ENCODE measurements at places on chromosomes 2 and 18. TPM values are rescaled to one million over a fixed set of nuclear protein-coding genes. Genes with fewer than 3 reads are reported as not detected.

DNA sequence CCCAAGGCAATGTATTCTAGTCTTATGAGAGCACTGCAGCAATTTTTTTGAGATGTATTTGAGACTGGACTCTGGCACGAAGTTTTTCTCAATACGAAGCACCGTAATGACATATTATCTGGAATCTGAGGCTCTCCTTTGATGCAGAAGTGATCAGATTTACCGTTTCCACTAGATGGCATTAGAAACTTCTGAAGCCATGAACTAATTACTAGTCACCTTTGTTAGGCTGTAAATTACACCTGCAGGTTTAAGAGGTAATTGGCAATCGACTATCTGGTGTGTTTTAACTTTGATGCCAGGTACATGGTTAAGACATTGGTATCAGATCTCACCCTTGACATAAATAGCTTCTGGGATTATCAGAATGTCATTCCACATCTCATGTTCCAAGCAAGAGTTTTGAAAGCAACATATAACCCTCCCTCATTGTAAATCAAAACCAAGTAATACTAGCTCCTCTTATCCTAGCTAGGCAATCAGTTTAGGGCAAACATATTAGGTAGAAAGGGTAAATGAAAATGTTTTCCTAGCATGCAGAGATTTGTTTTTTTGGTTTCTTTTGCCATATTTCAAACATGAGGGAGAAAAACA is 254.6 kb upstream of the SPRED2 start:
- no peaks in the 10 kb centered on the region for H3K4me1 ChIP-seq
- DNase-seq, result no peak
- no peaks in the 10 kb centered on the region for H3K27me3 ChIP-seq
- no peak overlapping the region for H3K4me3 ChIP-seq
- no peaks in the 10 kb centered on the region for H3K36me3 ChIP-seq

GRCh38 chr2:8357738-8358518 is 323.9 kb upstream of the ID2 start:
- DNase-seq, result no peak
- no peak overlapping the region for H3K27ac ChIP-seq
- H3K4me3 ChIP-seq, result no peak overlapping the region
- H3K36me3 ChIP-seq, result no peaks in the 10 kb centered on the region
- no peaks in the 10 kb centered on the region for H3K27me3 ChIP-seq
- no peaks in the 10 kb centered on the region for H3K4me1 ChIP-seq

UGT1A3 gene
- not detected for total RNA-seq

DNA sequence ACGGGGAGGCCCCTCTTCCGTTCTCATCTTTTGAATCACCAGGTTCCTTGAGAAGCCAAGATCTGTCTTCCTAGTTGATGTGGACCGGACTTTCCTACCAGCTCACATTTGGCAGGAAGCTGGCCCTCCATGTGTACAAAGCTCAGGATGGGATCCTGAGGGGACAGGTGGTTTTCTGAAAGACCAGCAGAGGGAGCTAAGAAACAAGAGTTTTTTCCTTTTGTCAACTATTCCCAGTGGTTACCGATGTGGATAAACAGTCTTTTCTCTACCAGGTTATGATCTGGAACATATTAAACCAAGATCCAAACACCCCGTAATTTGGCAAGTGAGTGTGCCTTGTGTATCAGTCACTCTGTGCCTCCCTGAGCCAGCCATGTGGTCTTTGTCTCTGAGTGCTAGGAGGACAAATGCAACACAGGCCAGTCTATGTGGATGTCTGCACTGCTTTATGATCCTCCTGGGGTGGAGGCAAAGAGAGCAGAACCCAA is 25.1 kb upstream of the ARHGAP25 start:
- peak; percentile 71 for DNase-seq
- H3K27ac ChIP-seq, result no peak overlapping the region
- H3K36me3 ChIP-seq, result no peaks in the 10 kb centered on the region
- no peak overlapping the region for H3K4me3 ChIP-seq
- no peaks in the 10 kb centered on the region for H3K27me3 ChIP-seq

GRCh38 chr2:27661371-27661770 is 2.0 kb downstream of the SUPT7L start:
- H3K36me3 ChIP-seq, result peaks cover 13% of the 10 kb centered on the region
- H3K4me3 ChIP-seq, result no peak overlapping the region
- H3K4me1 ChIP-seq, result peaks cover 11% of the 10 kb centered on the region
- H3K27me3 ChIP-seq, result no peaks in the 10 kb centered on the region

STAT1 gene
- 61.7 TPM for total RNA-seq

DNA sequence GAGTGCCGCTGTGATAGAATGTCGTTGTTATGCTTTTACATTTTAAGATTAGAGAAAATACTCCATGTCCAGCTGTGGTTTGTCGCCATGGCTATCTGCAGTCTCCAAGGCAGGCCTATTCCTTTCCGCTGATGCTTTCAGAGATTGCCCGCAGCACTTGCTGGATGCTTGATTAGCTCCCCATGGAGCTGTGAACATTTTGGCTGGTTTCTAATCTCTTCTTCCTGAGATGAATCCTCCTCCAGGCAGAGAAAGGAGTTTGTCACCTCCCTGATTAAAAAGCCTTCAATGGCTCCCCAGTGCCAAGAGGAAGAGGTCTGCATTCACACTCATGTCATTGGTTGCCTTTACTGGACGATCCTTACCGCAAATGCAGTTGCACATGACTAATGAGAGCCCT is 32.6 kb upstream of the LPIN1 start:
- no peaks in the 10 kb centered on the region for H3K4me1 ChIP-seq
- no peaks in the 10 kb centered on the region for H3K27me3 ChIP-seq
- H3K27ac ChIP-seq, result no peak overlapping the region
- no peaks in the 10 kb centered on the region for H3K36me3 ChIP-seq
- peak; percentile 14 for DNase-seq

NAT8 gene
- total RNA-seq, result not detected

DNA sequence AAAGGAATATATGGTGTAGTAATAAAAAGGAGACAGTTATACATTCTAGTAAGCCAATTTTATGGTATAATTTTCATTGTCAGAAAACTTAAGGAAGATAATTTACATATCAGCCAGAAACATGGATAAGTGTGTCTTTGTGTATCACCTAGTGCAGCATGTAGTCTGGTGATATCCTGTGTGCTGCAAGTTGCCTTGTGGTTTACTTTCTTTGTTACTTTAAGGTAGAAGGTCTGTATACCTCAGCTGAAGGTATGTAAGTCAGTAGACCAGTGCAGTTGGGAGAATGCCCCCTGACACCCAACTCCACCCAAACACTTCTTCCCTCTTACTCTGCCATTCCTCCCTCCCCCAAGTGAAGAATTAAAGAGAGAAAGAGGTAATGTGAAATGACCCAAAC is 11.0 kb downstream of the GORASP2 start:
- no peak overlapping the region for H3K4me3 ChIP-seq
- no peaks in the 10 kb centered on the region for H3K27me3 ChIP-seq
- H3K27ac ChIP-seq, result no peak overlapping the region
- H3K36me3 ChIP-seq, result no peaks in the 10 kb centered on the region
- no peaks in the 10 kb centered on the region for H3K4me1 ChIP-seq
- no peak for DNase-seq

- no peak overlapping the region for H3K27ac ChIP-seq
- no peaks in the 10 kb centered on the region for H3K27me3 ChIP-seq
- no peak for DNase-seq
Measured at GRCh38 chr2:44388877-44389276, 27.1 kb downstream of the CAMKMT start.

GRCh38 chr2:190970160-190970559 is 43.8 kb downstream of the STAT1 start:
- no peaks in the 10 kb centered on the region for H3K27me3 ChIP-seq
- no peak overlapping the region for H3K27ac ChIP-seq
- no peaks in the 10 kb centered on the region for H3K36me3 ChIP-seq
- H3K4me3 ChIP-seq, result no peak overlapping the region

DNA sequence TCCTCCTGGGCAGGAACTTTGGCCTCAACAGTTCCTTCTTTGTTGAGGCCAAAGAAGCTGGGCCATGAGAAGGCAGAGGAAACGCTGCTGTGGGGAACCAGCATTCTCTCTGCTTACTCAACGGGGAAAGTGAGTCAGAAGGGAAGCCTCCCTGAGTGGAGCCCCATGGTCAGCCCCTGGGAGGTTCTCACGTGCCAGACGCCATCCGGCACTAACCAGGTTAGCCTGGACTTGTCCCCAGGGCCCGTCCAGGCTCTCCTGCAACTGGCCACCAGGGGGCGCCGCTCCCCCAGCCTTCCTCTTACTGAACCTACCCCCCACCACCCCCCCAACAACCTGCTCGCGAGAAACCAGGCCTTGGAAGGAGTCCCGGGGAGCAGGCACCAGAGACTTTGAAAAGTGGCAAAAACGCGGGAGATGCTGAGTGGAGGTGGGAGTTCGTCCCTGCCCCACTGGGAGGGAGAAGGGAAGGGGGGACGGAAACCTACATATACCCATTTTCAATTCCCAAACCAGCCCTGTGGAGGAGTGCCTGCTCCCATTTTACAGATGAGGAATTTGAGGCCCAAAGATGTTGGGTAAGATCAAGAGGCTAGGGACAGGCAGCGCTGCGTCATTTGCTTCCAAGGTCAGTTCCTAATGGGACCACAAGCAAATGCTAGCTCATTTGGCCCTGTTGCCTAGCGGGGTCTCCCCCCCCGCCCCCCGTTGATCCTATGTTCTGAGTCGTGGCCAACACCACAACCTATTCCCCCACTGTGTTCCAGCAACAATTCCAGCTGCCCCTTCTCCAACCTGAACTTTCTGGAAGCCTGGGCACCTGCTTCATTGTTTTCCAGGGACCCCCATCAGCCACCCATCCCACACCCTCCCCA is 20.0 kb downstream of the TEX44 start:
- H3K36me3 ChIP-seq, result no peaks in the 10 kb centered on the region
- peak; percentile 86 for DNase-seq
- H3K4me3 ChIP-seq, result no peak overlapping the region
- peaks cover 21% of the 10 kb centered on the region for H3K4me1 ChIP-seq
- no peaks in the 10 kb centered on the region for H3K27me3 ChIP-seq

- no peak overlapping the region for H3K27ac ChIP-seq
- no peaks in the 10 kb centered on the region for H3K36me3 ChIP-seq
- no peak for DNase-seq
- H3K4me1 ChIP-seq, result no peaks in the 10 kb centered on the region
- no peaks in the 10 kb centered on the region for H3K27me3 ChIP-seq
- no peak overlapping the region for H3K4me3 ChIP-seq
Measured at GRCh38 chr2:100350661-100351185, 28.4 kb upstream of the LONRF2 start.

DNA sequence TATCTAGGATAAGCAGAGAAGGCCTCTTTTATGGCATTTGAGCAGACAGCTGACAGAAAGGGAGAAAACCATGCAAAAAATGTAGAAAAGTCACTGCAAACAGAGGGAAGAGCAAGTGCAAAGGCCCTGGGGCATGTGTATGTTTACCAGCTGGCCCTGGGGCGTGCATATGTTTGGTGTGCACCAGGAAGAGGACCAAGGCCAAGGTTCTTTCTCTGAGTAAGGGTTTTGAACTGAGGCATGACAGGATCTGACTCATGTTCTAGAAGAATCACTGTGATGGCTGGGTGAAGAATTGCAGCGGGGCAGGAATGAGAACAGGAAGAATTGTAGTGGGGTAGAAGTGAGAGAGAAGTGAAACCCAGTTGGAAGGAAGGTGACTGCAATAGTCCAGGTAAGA is 69.6 kb downstream of the STEAP3 start:
- no peaks in the 10 kb centered on the region for H3K36me3 ChIP-seq
- no peak for DNase-seq
- H3K27ac ChIP-seq, result no peak overlapping the region
- H3K4me3 ChIP-seq, result no peak overlapping the region
- no peaks in the 10 kb centered on the region for H3K4me1 ChIP-seq
- H3K27me3 ChIP-seq, result no peaks in the 10 kb centered on the region

DNA sequence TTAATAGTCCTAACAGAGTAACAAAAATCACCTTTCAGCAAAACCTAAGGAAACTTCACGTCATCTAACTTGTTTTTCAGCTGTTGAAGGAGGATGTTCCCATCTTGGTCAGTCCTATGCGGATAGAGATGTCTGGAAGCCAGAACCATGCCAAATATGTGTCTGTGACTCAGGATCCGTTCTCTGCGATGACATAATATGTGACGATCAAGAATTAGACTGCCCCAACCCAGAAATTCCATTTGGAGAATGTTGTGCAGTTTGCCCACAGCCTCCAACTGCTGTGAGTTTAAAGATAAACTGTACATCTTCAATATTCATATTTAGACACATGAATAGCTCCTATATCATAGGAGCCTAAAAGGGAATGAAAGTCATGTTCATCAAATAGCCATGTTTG is 10.5 kb downstream of the COL3A1 start:
- no peaks in the 10 kb centered on the region for H3K4me1 ChIP-seq
- DNase-seq, result no peak
- H3K27ac ChIP-seq, result no peak overlapping the region
- H3K27me3 ChIP-seq, result no peaks in the 10 kb centered on the region
- H3K4me3 ChIP-seq, result no peak overlapping the region

GRCh38 chr18:52409727-52410126 is 69.7 kb downstream of the DCC start:
- no peaks in the 10 kb centered on the region for H3K36me3 ChIP-seq
- H3K4me1 ChIP-seq, result no peaks in the 10 kb centered on the region
- no peaks in the 10 kb centered on the region for H3K27me3 ChIP-seq
- DNase-seq, result no peak
